ENCODE measurements at places on chromosomes 3 and 15.
A peak's percentile ranks its signal among the peaks of the same experiment; 100 is the strongest.

DNA sequence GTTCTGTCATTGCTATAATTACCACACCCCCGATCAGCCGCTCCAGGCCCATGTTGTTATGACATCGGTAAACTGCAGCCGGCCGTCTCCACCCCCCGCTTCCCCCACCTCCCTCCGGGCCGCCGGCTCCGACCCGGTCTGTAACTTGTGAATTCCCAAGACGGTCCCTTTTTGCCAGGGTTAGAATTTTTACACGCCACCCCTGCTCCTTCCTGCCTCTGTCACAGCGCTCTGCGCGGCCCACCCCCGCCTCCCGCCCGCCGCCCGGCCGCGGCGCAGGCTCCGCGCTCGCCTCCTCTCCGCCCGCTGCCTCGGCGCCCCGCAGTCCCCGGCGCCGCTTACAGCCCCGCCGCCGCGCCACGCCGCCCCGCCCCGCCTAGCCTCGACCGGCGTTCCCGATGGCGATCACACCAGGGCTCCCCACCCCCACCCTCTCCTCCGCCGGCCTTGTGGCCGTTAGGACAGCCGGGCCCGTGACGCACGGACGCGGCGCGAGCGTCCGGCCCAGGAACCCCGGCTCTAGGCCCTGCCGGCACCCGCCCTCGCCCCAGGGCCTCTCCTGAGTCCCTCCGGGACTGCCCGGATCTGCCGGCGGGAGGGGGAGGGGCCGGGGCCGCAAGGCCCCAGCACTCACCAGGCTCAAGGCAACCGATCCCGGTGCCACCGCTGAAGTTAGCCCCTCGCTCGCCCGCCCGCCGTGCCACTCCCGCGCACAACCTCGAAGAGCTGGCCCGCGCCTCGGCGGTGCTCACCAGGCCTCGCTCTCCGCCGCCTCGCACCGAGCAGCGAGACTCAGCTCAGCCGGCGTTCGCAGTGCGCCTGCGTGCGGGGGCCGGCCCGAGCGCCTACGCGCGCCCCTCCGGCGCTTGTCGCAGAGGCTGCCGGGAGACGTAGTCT, at the start of gene KPNA1:
TSS of gene KPNA1 (minus strand) at position 817 of the 897 bp plus-strand sequence. CDS start 18,374 bp downstream, outside the sequence.
- peak; percentile 75 for DNase-seq

- DNase-seq: no peak
Measured at GRCh38 chr3:185549122-185549521, 3.3 kb downstream of the LIPH start.

- no peak for DNase-seq
Measured at GRCh38 chr3:12294885-12295580, 6.2 kb downstream of the PPARG start.

DNA sequence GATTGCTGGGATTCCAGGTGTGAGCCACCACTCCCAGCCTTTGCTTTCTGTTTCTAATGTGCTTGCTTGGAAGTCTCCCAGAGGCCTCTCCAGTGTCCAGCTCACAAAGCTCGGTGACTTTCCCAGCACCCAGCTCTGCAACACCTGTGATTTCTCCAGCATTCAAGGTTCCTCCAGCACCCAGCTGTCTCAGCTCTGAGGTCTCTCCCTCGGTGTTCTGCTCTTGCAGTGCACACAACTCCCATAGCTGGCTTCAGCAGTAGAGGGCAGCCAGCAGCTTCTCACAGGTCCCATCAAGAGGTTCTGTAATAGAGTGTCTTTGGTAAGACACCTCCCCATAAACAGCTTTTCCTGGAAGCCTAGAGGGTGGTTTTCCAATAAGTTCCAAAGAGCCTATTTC, 75.1 kb downstream of the GRM7 start:
- no peak for DNase-seq

DNA sequence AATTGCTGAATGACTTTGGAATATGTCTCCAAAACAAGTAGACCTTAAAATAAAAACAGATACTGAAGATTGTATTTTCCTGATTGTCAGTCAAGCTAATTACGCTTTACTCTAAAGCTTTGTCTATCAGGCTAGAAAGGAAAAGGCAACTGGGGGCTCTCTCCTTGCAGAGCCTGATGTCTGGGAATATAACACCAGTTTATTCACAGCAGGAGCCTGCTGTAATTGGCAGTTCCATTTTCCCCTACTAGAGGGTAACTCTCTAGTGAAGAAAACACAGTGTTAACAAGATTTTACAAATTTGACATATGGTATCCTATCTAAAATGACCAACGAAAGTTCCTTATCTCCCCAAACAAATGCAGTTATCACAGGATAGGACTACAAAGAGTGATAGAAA, 158.8 kb downstream of the PDZRN3 start:
- no peak for DNase-seq

DNA sequence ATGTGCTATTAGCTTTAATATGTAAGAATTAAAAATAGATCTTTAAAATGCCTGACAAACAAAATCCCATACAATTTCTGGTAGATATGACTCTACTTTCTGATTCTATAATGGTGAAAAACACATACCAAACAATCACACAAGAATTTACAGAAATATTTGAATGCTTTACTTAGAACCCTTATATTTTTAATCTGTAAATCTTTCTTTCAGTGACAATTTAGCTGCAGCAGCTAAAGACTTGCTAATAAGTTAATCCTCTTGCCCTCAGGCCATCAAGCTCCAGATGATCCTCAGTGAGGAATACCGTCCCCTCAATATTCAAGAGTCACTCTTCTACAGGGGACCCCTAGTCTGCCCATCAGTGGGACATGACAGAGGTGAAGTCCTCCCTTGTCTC, 55.6 kb downstream of the C3orf80 start:
- no peak for DNase-seq

GRCh38 chr3:105347625-105348302, 18.9 kb upstream of the ALCAM start:
- no peak for DNase-seq

DNA sequence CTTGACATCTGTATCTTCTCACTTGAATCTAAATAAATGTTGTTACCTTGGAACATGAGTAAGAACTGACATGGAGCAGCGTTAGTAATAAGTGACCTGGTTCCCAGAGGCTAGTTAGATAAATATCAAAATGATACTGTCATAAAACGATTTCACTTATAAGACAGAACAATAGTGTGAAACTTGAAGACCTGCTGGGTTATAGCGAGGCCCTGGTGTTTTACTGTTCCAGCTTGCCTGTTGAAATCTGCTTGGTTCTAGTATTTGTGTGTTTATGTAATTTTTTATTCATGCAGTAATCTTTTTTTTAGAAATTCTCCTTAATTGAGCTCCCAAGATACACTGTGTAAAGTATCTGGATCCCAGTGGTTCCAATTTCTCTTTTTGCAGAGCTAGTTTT, 129.4 kb downstream of the CACNA2D3 start:
- no peak for DNase-seq

DNA sequence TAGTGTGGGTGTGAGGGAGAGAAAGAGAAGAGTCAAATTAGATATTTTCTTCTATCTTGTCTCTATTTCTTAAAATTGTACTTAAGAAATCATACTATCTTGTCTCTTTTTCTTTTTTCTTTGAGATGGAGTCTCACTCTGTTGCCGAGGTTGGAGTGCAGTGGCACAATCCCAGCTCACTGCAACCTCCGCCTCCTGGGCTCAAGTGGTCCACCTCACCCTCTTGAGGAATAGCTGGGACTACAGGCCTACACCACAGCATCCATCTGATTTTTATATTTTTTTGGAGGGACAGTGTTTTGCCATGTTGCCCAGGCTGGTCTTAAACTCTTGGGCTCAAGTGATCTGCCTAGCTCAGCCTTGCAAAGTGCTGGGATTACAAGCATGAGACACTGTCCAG, 104.2 kb downstream of the MYO9A start:
- no peak for DNase-seq

DNA sequence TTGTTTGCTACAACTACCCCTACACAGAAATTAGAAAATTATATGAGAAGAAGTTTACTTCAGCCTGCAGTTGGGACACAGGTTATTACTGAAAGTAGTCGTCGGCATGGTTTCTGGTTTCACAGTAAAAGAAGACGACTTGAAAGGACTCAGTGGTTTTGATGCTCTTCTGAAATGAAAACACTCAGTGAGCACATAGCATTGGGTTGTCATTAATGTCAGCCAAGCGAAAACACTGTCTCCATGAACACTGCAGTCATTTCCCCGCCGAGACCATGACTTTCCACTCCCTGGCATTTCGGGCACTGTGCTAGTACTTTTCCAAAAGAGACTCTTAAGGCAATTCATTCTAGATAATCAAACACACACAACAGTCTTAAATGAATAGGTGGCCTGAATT, 69.2 kb upstream of the ICE2 start:
- no peak for DNase-seq

- no peak for DNase-seq
Measured at GRCh38 chr3:155712008-155712407, 32.9 kb downstream of the PLCH1 start.

- no peak for DNase-seq
Measured at GRCh38 chr3:105691053-105691452, 177.8 kb downstream of the CBLB start.

DNA sequence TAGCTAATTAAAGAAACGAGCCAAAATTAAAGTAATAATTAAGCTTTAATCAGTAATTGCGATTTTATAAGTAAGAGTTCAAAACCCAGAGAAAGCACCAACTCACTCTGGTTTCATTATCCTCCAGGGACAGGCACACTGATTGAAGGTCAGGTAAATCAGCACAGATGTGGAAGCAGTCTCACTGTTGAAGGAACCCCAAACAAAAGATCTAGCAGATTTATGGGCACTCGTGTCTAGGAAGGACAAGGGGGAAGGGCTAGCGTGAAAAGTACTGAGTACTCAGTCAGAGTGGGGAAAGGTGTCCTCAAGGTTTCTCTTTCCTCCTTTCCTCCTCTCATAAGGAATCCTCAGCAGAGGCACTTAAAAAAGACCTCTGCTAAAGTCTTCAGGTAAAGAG, 320.1 kb downstream of the PYDC2 start:
- DNase-seq: no peak

- no peak for DNase-seq
Measured at GRCh38 chr3:30693470-30694120, 87.2 kb downstream of the TGFBR2 start.

GRCh38 chr3:188416041-188416440, 262.1 kb downstream of the LPP start:
- no peak for DNase-seq

DNA sequence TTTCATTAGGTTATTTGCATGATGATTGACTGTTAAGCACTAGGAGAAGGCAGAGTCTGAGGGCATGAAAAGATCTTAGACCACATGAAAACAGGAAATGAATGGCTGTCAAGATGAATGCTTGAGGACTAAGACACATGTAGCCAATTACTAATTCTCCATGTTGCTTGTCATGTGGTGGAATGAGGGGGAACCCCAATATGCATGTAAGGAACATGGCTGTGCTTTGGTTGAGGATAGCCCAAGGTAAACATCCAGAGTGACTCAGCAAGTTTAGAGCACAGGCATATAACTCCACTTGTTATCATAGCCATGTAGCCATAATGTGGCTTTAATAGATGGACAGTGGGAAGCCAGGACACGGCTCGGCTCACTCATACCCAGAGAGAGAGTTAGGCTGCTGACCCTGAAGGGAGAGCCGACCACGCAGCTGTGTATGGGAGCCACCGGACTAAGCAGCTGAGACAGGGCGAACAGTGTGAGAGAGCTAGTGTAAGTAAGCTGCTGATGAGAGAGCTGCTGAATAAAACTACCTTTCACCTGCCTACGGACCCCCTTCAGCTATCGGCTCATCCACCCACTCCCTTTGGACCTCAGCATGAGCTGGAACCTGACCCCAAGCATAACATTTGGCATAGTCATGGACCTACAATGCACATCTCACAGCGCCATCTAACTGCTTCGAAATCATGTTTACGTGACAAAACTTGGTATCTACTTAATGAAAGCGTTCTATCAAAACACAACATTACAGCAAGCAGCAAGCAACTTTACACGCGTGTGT, 37.6 kb downstream of the ANO10 start:
- DNase-seq: no peak

GRCh38 chr15:74655424-74655823, 39.8 kb downstream of the CLK3 start:
- no peak for DNase-seq

DNA sequence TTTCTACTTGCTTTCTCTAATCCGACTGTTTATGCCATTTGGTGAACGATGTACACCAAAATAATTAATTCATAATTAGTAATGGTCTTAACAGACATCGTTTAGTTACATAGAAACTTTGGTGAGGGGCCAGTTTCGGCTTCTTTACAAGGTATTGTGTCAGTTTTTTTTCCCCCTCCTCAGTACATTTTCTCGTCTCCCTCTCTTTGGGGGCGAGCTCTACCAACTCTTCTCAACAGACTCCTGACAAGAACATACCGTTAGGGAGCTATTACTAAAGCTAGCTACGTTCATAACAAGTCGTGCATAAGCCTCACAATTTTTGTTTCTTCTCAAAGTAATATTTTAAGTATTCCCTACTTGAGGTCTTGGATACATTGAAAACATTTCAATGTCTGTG, 1.4 kb downstream of the U2SURP start:
- DNase-seq: no peak

DNA sequence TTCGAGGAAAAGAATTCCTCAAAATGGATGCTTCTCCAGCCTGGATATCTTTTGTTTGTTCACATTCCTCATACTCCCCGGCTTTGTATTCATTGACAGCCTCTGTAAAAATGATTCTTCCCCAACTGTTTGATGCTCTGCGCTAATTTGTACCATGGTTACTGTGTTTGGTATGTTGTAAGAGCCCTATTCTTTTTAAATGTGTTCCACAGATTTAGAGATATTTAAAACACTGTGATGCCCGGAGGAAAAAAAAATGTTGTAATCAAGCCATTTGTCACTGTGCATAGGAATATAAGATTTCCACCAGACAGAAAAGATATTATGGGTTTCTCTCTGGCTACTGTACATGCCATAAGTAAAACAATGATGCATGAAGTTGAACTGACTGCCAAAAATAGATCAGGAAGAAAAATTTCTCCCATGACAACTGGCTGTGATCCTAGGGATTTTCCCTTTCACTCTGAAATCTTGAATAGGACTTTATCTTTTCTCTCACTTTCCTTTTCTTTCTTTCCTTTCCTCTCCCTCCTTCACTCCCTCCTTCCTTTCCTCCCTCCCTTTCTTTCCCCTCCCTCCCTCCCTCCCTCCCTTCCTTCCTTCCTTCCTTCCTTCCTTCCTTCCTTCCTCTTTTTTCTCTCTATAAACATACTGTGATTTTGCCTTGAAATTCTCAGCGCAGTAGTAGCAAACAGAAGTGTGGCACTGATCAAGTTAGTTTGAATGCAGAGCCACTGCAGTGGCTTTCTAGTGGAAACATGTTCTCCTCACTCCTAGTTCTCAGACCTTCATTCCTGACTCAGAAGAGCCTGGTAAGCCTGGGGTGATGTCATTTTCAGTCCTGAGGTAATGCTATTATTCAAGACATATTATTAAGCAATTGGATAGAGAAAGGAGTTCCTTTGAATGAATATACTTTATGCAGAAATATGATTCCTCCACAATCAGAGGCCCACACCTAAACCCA, 254.9 kb upstream of the TBL1XR1 start:
- no peak for DNase-seq

DNA sequence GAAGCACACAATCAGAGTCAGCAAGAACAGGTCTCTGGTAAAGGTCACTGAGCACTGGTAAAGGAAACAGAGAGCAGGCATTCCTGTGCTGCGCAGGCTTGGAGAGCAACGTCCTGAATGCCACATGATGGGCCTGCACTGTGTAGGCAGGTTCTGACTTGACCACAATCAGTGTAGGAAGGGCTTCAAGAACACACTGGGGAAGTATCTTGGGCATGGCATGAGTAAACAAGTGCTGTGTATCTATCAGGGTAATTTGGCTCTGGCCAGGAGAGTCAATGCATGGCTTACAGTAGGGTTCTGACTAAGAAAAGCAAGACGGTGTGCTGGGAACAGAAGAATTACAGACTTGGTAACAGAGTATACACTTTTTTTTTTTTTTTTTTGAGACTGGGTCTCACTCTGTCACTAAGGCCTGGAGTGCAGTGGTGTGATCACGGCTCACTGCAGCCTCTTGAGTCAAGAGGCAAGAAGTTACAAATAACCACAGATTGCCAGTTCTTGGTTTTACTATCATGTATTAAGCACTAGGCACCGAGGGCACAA, 30.6 kb downstream of the TBC1D2B start:
- DNase-seq: peak; percentile 35
